Fibroblast of lung (primary cell): ENCODE measurements at places on chromosomes 3 and 15. TPM values are rescaled to one million over a fixed set of nuclear protein-coding genes. Genes with fewer than 3 reads are reported as not detected.
A peak's percentile ranks its signal among the peaks of the same experiment; 100 is the strongest.

Gene MUC13
- polyA plus RNA-seq = not detected in 2 replicates

Gene HACL1
- polyA plus RNA-seq = 16.0 and 17.7 TPM in 2 replicates

Gene THSD4
- polyA plus RNA-seq = 36.6 and 43.1 TPM in 2 replicates

Gene BTLA
- polyA plus RNA-seq = not detected in 2 replicates

Gene SLC38A3
- polyA plus RNA-seq = 0.02 TPM in 1 of 2 replicates, not detected in the other

Gene ITGA11
- 2.6 and 21.5 TPM in 2 replicates for polyA plus RNA-seq

Gene UBE2E2
- polyA plus RNA-seq = 55.3 and 127 TPM in 2 replicates

Gene ZNF385D
- 1.9 and 10.2 TPM in 2 replicates for polyA plus RNA-seq

Gene AAGAB
- polyA plus RNA-seq = 53.8 and 62.5 TPM in 2 replicates

DNA sequence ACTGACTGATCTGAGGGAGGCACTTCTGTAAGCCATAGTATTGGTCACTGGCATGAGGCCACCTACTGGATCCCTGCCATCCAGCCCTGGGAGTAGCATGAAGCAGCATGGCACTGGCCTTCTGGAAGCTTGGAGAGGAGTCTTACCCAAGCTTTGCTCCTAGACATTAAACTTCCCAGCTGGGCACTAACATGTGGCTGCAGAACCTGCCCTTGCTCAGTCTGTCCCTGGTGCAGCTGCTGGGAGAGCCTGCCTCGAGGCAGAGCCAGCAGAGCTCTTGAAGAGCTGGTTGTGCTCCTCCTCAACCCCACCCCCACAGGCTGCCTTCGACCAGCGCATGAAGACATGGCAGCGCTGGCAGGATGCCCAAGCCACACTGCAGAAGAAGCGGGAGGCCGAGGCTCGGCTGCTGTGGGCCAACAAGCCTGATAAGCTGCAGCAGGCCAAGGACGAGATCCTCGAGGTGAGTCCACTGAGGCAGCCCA is 17.1 kb upstream of the SNX22 start:
- DNase-seq = peak; percentile 53

DNA sequence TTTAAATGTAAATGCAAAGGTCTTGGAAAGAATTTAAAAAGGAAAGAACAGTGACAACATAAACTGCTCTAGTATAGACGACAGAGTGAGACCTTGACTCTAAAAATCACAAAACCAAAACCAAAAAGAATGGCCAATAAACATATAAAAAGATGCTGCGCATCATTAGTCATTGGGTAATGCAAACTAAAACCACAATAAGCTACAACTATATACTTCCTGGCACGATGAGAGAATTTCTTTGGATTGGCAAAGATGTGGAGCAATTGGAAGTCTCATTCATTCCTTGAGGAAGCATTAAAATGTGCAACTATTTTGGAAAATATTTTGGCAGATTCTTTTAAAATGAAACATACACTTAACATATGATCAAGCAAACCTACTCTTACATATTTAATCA is 98.7 kb upstream of the ZPLD1 start:
- no peak for DNase-seq

DNA sequence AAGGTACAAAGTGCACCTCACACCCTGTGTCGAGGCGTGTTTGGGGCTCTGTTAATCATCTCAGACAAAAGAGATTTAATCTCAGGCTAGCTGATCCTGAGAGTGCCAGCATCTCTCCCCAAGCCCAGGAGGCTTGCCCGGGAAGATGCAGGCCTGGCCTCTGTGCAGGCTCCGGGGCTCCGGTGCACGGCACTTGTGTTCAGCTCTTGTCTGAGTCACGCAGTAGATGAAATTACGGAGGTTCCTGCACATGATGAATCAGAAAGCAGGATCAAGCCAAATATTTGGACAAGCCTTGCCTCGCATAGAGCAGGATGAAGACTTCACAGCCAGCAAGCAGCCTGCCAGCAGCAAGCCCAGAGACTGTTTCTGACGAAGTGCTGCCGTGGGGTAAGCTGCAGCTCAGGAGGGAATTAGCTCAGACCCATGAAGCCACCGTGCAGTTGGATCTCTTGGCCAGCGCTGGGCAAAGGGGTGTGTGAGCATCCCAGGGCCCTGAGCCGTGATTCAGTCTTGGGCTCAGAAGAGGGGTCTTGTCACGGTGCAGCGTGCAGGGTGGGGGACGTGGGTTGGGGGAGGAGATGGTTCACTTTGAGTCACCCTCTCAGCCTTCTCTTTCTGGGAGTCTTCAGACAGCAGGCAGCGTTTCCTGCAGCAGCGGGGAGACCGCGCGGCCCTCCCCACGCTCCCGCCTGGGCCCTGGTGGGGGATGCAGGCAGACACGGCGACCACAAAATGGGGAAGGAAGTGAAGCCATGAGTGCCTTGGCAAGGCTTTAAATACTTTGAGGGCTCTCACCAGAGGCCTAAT is 89.2 kb upstream of the MEF2A start:
- DNase-seq = peak; percentile 99

DNA sequence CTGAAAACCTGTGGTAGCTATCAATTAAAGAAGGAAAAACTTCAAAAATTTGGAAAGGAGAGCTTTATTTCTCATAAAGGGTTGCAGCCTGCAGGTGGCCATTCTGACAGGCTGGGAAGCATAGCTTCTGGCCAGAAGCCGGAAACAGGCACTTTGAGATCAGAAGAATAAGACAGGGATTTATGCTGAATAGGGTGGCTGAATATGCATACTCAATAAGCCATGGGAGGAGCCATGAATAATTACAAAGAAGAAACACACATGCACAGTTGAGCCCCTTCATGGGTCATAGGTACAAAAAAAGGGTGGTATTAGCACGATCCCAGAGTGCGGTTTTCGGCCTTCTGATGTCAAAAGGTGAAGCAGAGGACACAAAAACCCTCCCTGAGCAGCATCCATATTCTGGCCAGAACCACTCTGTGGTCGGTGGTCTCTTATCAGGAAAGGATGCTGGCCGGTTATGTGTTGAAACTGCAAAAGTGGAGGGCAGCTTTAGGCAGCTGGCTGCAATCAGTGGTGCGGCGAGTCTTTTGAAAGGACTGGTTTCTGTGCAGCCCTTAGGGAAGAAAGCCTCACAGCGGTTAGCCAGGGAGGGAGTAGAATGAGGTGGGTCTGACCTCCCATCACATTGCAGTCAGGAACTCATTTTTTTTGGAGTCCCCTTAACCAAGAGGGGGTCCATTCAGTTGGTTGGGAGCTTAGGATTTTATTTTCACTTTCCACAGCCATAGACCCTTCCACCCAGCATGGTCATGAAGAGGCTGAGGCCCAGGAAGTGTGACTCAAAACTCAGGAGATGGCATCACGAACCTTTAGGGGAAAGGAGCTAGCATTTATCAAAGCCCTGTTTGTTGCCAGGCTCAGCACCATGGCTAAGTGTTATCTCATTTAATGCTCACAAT is 34.7 kb upstream of the CCDC174 start:
- no peak for DNase-seq

DNA sequence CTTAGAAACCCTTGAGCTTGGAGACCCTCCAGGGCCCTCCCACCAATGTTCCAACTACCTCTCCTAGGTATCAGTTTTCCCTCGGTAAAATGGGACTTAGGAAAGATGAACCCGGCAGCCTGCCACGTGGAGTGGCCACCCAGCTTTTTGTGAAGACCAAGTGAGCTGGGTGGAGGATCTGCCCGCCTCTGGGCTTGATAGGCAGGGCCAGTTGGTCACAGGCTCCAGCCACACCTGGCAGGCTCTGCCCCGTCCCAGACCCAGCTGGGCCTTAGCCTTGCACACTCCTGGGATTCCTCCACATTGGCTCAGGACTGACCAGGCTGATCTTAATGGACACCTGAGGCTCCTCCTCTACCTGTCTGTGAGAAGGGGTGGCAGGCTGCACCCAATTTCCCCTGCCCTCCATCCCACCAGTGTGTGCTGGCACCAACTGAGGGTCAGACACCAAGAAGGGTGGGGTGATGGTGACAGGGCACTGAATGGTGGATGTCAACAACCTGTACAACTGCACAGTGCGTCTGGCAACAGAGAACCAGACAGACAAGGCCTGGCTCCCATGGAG is 761 bp upstream of the GRIP2 start:
- no peak for DNase-seq

GRCh38 chr3:57227930-57228751 is 612 bp downstream of the APPL1 start:
- peak; percentile 55 for DNase-seq

- no peak for DNase-seq
Observed at GRCh38 chr3:158671821-158672214, 630 bp downstream of the LXN start.

- DNase-seq = no peak
Observed at GRCh38 chr3:194607592-194608389, 25.4 kb downstream of the TMEM44 start.

- no peak for DNase-seq
Observed at GRCh38 chr3:128555098-128555825, 62.3 kb upstream of the GATA2 start.

DNA sequence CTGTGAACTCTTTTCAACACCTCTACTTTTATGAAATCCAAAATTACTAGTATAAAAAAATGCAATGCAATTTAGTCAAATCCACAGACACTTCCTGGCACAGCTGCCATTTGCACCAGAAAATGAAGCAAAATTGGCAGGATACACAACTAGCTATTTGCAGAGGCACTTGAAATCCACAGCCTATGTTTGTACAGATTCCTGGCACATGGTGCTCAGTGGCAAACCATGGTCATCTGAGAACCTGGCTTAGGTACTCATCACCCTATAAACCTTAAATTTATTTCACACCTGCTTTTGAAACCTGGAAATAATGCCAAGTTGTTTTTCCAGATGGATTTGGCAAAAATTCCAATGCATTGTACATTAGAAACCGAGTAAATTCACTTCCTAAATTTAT is 20.2 kb upstream of the PPM1L start:
- no peak for DNase-seq

- DNase-seq = peak; percentile 86
Observed at GRCh38 chr15:48721061-48721810, 75.7 kb upstream of the FBN1 start.

- DNase-seq = no peak
Observed at GRCh38 chr15:26234976-26235767, 372.0 kb upstream of the ATP10A start.

DNA sequence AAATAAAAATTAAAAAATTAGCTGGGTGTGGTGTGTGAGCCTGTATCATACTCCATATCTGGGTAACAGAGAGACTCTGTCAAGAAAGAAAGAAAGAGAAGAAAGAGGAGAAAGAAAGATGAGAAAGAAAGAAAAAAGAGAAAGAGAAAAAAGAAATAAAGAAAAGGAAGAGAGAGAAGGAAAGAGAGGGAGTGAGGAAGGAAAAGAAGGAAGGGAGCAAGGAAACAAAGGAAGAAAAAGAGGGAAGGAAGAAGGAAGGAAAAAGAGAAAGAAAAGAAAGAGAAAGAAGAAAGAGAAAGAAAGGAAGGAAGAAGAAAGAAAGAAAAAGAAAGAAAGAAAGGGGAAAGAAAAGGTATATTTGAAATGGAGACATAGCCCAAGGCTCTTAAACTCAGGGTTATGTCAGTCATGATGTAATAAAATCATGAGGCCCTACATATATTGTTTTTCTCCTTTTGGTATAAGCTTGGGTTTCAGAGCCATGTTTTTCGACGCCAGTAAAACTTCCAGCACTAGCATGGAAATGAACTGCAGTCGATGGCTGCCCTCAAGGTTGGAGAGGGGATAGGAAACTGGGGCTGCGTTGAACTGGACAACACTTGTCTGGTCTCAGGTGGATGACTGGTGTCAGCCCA is 38.0 kb upstream of the RFTN1 start:
- DNase-seq = no peak

GRCh38 chr3:126743350-126743749 is 39.3 kb downstream of the CHCHD6 start:
- DNase-seq = no peak

DNA sequence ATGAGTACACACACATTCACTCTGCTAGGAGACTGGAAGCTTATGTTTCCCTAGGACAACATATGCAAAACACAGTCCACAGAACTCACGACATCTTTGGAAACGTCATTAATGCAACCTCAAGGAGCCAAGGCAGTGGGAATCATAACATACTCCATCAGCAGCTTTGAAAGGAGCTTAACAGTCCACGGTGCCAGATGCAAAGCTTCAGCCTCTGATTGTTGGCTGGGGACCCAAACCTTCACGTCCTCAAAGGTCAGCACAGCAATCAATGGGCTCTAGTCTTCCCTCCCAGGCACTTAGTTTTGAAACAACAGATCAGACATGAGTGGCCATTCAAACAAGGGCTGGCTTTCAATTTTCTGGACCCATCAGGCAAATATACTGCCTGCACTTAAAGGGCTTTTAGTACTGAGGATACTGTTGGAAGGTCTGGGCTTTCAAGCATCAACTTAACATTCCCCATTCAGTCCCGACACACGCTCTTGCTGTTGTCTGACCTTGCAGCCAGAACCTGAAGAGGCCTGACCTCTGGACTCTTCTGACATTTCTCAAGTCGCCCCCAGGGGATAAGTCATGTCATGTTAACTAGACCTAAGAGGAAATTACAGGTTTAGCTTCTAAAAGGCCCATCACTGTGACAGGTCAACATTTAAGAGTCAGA is 223.0 kb downstream of the PDZRN3 start:
- no peak for DNase-seq

DNA sequence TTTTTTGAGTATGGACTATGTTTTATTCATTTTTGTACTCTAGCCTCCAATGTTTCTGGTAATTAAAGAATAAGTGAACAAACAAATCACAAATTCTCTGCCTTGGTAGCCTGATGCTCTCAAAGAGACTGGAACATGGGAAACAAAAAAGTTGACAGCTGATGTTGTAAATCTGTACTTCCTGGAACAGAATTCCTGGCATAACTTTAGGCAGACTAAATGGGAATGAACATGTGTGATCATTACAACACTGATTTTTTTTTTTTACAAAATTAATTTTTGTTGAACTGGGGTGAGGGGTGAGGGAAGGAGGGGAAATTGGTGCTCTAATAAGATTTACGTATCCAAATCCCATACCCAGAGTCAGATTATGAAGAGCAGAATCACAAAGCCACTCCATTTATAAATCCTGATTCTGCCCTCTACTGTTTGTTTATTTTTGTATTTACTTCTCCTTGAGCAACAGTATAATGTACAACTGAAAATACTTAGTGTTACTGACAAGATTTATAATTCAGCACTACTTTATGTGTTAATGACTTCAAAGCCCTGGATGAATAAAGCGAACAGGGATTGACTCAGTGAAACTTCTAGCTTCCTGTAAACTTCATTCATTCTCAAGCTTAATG is 165.0 kb downstream of the FRMD5 start:
- peak; percentile 69 for DNase-seq

DNA sequence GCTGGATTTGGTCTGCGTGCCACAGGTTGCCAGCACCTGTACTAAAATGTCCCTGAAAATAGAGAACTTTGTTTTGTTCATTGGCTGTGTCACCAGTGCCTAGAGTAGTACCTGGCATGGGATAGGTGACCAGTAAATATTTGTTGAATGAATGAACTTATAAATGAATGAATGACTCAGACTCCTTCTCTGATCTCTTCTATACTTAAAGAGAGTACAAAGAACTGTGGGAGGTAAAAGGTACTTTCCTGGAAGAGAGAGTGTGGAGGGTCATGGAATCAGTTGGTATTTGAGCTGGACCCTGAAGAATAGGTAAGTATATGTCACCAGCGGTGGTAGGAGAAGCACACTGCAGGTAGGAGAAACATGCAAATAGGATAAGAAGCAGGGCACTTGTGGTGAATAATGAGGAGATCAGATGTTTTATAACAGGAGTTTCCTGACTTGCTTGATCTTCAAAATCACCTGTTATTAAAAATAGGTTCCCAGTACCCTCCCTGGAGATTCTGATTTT is 149.4 kb downstream of the LPP start:
- DNase-seq = no peak

- no peak for DNase-seq
Observed at GRCh38 chr3:131079086-131079485, 52.4 kb downstream of the NEK11 start.
